Activated CD4-positive, alpha-beta T cell treated with anti-CD3 and anti-CD28 coated beads for 4 hours (primary cell): ENCODE measurements at places on chromosomes 1 and 21.

DNA sequence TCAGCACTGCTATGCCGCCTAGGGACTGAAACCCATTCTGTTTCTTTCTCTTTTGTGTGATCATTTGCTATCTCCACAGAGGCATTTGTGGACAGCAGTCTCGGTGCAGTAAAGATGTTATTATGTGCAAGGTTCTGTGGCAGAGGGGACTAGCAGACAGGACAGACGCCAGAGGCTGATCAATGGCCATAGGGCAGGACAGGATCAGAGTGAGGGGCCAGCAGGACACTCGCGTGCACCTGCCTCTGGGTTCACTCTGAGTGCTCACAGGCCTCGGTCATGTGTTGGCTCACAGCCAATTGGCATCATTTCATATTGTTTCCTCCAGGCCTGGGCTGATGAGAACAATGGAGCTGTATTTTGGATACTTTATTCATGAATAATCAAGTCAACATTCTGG lies 212.6 kb downstream of the TGFB2 start:
- no peak for DNase-seq

DNA sequence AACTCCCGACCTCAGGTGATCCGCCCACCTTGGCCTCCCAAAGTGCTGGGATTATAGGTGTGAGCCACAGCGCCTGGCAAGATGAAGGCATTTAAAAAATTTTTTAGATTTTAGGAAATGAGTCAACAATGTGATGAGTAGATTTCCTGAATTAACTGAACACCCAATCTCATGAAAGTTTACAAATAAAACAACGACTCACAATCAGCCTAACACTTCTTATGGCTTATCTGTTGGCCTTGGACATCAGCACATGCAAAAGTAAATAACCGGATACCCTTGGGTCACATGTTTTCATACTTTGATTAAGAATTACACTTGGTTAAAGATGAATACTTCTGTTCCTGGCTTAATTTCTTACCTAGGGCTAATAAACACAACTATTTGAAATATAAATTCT lies 3.0 kb downstream of the GNG12 start:
- no peak for DNase-seq

DNA sequence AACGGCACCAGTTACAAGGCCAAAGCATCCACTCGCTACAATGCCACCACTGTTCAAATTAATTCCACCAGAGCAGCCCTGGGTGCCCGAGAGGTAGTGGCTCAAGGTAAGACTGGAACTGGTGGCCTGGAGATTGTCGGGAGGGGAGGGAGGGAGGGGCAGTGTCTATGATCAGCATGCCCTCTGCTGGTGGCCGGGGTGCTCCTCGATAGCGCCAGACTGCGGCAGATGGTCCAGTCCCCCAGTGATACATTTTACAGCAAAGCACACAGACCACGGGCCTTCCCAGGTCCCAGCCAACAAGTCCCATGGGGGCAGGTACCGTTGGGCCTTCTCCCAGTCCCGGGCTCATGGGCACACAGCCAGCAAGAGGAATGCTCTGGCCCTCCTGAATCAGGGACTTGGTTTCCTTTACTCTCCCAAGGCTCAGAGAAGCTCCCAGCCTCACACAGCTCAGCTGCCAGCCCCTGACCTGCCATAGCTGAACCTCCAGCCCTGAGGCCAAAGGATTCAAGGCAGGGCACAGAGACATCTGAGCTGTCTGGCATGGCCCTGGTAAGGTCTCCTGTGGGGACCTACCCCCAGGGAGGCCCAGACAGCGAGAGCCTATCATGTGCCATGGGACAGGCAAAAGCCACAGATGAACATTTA lies 15.3 kb downstream of the ACOT7 start:
- DNase-seq: no peak

- DNase-seq: no peak
Measured at GRCh38 chr1:188154196-188154595, 1325.4 kb downstream of the PLA2G4A start.

DNA sequence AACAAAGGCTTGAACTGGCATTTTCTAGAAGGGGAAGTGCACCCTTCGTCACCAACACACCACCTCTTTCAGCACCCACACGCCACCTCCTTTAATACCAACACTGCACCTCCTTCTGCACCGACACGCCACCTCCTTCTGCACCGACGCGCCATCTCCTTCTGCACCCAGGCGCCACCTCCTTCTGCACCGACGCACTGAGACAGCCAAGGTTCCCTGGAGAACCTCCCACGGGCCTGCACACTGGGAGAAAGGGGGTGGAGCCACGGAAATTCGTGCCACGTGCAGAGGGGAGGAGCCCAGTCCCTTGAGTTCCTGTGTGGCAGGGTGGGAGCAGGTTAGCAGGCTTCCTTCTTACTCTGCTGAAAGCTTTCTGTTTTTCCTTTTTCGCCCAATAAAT lies 327.9 kb upstream of the C1orf174 start:
- no peak for DNase-seq

DNA sequence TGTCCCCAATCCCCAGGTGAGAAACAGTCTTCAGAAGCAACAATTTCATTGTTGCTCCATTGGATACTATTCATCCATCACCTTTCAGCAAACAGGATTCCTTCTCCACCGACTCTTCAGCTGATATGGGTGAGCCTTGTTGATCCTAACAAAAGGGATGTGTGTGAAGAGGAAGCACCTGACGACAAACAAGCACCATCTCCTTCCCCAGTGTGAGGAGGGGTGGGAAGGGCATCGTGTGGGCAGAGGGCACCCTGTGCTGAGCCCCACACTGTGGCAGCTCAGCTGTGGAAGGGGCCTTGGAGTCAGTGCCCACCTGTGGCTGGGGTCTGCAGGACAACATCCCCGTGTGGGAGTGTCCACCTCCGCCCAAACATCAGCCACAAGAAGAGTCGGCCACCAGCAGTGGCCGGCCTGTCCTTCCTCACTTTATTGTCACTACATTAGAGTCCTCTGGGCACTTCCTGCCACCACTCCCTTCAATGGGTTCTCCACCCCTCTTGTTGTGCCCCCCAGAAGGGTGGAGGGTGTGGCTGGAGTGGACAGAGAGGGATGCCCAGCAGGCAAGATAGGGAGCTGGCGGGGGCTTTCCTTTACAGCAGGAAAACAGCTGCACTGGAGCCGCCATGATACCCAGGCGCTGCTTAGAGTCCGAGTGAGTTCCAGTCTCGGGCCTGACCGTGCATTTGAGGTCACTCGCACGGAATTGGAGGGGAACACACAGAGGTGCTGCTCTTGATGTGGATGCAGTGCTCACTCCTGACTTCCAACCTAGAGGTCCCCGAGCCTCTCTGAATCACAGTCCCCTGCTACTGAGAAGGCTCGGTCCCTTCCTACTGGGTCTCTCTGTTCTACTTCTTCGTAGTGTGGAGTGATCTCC lies 40.9 kb downstream of the VPS26C start:
- no peak for DNase-seq

GRCh38 chr1:17615959-17616358 lies 76.5 kb downstream of the ARHGEF10L start:
- DNase-seq: no peak

- DNase-seq: no peak
Measured at GRCh38 chr21:43734928-43735229, 15.9 kb downstream of the PDXK start.

DNA sequence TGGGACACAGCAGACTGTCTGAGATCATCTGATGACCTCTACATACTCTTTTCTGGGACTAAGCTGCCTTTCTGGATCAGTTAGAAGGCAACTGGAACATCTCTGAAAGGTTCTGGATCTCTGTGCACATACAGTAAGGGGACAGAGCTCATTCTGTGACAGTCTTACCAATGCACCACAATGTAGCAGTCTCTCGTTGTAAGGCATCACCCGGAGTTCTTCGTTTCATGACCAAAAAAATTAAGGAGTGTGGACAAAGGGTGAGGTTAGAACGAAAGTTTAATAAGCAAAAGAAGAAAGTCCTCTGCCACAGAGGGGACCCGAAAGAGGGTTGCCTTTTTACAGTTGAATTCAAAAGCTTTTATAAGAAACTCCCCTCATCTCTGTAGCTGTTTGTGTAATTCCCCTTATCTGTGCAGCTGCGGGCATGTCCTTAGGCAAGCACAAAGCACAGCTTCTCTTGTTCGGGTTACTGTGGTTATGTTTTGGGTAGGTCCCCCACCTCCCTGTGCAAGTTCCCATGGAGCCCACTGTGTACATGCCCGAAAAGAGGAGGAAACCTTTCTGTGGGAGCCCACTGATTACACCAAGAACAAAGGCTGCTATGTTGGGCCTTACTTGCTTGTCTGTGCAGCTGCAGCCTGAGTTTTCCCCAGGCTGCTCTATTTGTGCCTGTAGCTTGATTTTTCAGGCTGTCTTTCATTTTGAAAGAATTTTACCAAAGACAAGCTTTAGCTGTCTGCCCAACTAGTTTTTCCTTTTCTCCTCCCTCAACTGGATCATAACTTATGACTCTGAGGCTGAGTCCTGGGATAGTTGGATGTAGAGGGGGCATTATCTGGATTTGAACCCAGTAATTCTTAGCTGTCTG lies 53.1 kb upstream of the CACNA1E start:
- no peak for DNase-seq

- DNase-seq: no peak
Measured at GRCh38 chr1:175116210-175116798, 48.7 kb downstream of the TNN start.

GRCh38 chr1:242162140-242162539 lies 163.2 kb upstream of the MAP1LC3C start:
- DNase-seq: no peak

- no peak for DNase-seq
Measured at GRCh38 chr1:159830722-159831121, 4.0 kb downstream of the SLAMF8 start.

DNA sequence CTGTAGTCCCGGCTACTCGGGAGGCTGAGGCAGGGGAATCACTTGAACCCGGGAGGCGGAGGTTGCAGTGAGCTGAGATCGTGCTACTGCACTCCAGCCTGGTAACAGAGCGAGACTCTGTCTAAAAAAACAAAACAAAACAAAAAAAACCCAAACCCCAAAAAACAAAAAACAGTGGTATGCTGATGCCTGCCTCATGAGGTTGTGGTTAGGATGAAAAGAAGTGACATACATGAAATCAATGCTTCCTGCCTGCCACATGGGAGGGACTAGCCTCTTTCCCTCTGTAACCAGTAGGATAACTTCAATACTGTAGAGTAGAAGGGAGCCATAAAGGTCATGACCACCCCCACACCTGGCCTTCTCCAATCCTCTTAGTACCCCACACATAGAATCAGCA lies 55.2 kb downstream of the TENT5C start:
- DNase-seq: peak; percentile 24

- DNase-seq: no peak
Measured at GRCh38 chr21:33058957-33059356, 11.0 kb upstream of the OLIG1 start.

- DNase-seq: no peak
Measured at GRCh38 chr1:151990856-151991198, 2.8 kb downstream of the S100A10 start.

DNA sequence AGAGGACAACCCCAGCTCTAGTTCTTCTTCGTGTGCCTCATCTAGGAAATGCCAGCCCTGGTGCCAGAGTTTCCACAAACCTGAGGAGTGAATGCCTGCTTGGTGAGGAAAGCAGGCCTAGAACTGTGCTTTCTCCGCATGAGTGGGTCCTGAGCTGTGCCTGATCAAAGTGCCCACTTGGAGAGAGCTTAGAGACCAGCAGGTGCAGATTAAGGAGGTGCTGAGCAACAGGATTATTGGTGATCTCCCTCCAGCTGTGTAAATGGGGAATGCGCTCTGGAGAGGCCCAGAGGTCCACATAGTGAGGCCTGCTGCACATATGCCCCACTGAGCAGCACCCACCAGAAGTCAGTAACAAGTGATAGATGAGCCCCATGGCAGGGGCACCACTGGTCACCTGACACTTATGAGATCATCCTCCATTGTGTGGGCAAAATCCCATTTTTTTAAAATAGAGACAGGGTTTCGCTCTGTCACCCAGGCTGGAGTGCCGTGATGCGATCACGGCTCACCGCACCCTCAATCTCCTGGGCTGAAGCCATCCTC lies 127.2 kb upstream of the ZC3H12A start:
- no peak for DNase-seq

DNA sequence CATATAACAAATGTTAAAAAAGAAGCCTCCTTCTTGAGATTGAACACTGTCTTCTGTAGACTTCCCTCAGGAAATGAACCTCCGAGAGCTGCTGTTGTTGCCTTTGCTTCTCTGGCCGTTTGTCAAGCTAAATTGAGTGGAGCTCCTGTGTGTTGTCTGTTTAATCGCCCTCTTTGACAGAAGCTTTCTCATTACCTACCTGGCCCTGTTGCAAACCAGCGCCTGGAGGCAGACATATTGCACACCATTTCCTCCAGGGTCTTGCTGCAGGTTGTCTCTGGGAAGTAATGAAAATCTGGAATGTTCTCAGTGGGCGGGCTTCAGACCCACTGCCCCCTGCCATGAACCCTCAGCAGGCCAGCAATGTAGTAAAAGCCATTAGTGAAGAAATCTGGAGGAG lies 83.3 kb downstream of the GABPA start:
- DNase-seq: no peak

GRCh38 chr1:161739865-161740566 lies 9.6 kb upstream of the DUSP12 start:
- no peak for DNase-seq

DNA sequence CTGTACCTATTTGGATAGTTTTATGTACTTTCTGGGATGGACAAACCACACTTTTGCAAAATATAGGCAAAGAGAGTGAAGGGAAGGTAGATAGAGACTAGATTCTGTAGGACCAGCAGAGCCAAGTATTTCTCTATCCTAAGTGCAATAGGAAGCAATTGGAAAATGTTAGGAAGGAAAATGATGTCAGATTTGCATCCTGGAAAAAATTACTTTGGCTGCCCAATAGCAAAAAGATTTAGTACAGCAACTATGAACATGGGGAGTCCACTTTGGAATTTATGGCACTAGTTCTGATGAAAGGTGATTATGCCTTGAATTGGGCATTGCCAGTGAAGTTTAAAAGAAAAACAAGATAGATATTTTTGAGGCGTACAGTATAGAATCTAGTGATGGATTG lies 50.7 kb upstream of the CACYBP start:
- DNase-seq: no peak

- DNase-seq: no peak
Measured at GRCh38 chr1:244974106-244974505, 109.8 kb upstream of the HNRNPU start.
